ENCODE measurements at places on chromosomes 16 and 17.

DNA sequence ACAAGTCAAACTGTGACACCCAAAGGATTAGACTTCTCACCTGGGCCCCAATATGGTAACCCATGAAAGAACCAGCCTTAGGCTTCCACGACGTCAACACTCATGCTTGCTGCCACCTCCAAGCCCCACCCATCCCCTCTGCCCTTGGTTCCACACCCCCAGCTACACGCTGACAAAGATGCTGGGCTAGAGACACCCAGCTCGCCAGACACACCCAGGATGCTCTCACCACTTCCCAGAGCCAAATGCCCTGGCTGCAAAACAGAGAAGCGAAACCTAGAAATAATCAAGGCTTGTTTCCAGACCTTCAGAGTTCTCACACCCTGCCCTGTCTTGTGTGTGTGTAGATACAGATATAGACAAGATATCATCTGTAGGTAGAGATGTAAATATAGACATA lies 26.0 kb upstream of the ADCY9 start:
- DNase-seq: no peak

GRCh38 chr17:30600830-30601494 lies 123.8 kb downstream of the GOSR1 start:
- no peak for DNase-seq

- DNase-seq: no peak
Observed at GRCh38 chr17:82327289-82327688, 6.3 kb downstream of the SECTM1 start.

GRCh38 chr17:82653651-82654528 lies 5.6 kb upstream of the WDR45B start:
- no peak for DNase-seq

DNA sequence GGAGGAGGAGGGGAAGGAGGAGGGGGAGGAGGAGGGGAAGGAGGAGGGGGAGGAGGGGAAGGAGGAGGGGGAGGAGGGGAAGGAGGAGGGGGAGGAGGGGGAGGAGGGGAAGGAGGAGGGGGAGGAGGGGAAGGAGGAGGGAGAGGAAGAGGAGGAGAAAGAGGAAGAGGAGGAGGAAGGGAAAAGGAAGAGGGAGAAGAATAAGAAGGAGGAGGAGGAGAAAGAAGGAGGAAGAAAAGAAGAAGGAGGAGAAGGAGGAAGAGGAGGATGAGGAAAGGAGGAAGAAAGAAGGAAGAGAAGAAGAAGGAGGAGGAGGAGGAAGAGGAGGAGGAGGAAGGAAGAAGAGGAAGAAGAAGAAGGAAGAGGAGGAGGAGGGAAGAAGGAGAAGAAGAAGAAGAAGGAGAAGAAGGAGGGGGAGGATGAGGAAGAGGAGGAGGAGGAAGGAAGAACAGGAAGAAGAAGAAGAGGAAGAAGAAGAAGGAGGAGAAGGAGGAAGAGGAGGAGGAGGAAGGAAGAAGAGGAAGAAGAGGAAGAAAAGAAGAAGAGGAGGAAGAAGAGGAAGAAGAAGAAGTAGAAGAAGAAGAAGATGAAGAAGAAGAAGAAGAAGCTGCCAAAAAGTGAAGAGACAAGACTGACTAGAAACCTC lies 103.8 kb downstream of the C16orf78 start:
- DNase-seq: no peak

- DNase-seq: no peak
Observed at GRCh38 chr17:31481783-31482081, 90.3 kb downstream of the RAB11FIP4 start.

DNA sequence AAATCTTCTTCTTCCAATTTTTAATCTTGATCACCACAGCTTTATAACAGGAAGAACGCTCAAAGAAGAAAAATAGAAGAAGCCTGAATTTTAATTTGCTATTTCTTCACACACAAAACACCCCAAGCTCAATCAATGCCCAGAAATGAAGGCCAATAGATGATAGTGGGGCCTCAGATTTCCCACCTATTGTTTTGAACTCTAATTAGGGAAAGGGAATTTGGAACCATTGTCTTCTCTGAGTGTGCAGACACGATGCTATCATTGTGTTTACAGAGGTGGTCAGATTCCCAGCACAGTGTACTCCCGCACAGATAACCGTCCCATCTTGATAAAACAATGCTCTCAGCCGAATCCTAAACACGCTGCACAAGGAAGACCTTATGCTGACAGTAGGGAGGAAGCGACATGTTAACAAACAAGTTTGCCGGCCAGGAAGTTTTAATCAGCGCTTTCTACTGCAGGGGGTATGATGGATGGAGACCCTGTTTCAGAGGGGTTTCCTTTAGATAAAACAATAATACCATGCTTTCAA lies 684.7 kb downstream of the MAF start:
- DNase-seq: no peak

- DNase-seq: no peak
Observed at GRCh38 chr17:40443988-40444899, 994 bp downstream of the IGFBP4 start.

DNA sequence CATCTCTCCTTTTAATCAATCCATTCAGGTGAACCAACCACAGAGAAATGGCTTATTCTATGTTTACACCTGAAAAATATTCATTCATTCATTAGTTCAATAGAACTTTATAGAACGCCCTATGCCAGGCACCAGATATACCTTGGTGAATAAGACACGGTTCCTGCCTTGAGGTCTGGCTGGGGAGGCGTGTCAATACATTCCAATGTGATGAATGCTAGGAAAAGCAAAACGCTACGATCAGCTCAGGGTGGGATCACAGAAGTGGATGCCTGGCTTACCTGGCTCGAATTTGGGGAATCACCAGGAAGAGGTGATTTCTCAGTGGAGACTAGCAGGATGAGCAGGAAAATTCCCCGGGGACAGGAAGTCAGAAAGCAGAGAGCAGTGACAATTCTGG lies 17.5 kb upstream of the WFIKKN2 start:
- DNase-seq: no peak

DNA sequence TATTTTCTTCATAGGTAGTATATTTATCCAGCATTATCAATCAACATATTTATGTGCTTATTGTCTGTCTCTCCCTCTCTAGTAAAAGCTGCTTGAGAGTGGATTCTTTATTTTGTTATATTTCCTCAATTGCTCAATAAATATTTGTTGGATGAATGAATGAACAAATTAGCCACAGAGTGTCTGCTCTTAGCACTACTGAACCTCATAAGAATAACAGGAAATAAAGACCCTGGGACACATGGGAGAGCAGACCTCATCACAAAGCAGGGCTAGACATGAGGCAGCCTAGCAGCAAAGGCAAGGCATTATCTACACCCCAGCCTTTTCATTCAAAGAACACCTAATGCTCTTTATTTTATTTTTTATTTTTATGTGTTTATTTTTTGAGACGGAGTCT lies 34.9 kb upstream of the TANC2 start:
- DNase-seq: no peak

DNA sequence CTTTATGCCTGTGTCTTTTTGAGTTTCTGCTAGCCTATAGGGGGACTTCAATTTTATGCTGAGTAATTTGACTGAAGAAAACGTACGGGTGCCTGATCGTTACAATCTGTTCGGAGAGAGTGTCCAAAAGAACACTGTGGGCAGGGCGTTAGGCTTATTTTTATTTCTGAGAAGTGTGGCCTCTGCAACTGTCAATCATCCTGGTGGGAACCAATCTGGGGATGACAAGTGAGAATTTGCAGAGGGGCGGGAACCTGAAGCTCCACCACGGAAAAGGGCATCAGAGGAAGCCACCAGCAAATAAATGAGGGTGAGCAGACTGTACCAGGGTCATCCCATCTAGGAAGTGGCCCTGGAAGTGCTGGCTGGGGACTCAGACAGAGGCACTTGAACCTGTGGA lies 12.0 kb upstream of the CDYL2 start:
- no peak for DNase-seq

DNA sequence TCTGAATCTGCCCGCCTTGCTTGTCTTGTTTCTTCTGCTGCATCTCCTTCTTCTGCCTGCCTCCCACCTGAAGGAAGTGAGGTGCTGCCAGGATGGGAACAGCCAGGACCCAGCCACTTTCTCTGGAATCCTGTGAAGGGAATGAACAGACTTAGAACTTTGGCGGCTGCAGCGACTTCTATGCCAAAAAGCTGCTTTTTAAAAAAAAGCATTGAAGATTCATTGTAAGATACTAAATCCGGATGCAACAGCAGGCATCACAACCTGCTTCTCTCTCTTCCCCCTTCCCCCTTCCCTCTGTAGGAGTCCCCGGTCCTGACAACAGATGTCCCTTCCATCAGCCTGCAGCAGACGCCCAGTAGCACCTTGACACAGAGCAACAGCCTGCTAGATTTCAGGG lies 176.3 kb downstream of the HS3ST4 start:
- DNase-seq: no peak

- no peak for DNase-seq
Observed at GRCh38 chr17:58452738-58453137, 35.4 kb upstream of the RNF43 start.

DNA sequence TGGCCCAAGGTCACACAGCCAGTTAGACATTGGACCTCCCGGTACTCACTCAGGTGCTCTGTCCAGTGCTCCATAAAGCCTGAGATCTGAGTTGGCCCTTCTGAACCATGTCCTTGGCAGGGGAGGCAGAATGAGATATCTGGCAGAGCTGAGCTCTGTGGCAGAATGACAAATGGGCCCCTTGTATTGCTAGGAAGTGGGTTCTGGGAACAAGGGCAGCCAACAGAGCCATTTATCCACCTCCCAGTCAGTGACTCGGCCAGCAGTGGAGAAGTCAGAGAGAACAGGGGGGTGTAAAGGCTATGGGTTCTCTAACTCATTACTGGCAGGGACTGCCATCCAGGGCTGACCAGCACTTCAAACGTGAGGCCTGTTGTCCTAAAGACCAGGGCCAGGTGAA lies 117.1 kb upstream of the NLRP1 start:
- no peak for DNase-seq

GRCh38 chr16:87303431-87303930 lies 13.7 kb downstream of the C16orf95 start:
- no peak for DNase-seq

GRCh38 chr16:74275031-74275636 lies 21.5 kb upstream of the PSMD7 start:
- no peak for DNase-seq

GRCh38 chr16:28540346-28540745 lies 1.6 kb upstream of the NUPR1 start:
- DNase-seq: no peak

- DNase-seq: no peak
Observed at GRCh38 chr17:40551091-40551878, 14.0 kb downstream of the CCR7 start.

DNA sequence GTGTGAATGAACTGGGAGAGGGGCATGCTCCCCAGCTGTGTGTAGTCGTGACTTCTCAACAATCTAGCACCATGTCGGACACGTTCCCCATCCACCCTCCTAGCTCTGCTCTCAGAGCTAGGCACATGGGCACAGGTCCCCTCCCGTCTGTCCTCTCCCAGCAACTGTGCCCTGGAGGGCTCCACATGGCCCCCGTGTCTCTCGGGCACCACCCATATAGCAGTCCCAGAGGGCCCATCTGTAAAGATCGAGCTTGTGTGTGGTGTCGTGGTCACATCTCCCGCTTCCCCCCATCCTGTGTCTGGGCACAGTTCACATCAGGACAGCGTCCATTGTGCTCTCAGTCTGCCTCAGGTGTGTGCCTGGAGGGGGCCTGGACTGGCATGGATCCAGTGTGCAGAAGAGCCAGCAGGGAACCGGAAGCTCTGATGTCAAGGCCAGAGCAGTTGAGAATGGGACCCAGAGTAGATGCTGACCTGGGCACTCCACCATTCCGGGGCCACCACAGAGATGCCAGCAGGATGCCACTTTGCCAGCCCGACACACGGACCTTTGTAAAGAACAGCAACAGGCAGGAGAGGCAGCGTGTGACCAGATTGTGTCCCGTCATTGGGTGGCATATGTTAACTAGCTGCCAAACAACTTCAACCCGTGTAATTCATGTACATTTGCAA lies 55.7 kb downstream of the MARF1 start:
- DNase-seq: no peak

- DNase-seq: no peak
Observed at GRCh38 chr16:6884002-6884401, 448.6 kb upstream of the RBFOX1 start.

GRCh38 chr16:13645601-13646245 lies 274.2 kb upstream of the ERCC4 start:
- DNase-seq: no peak

GRCh38 chr17:81333616-81334368 lies 38.7 kb upstream of the SLC38A10 start:
- DNase-seq: no peak

DNA sequence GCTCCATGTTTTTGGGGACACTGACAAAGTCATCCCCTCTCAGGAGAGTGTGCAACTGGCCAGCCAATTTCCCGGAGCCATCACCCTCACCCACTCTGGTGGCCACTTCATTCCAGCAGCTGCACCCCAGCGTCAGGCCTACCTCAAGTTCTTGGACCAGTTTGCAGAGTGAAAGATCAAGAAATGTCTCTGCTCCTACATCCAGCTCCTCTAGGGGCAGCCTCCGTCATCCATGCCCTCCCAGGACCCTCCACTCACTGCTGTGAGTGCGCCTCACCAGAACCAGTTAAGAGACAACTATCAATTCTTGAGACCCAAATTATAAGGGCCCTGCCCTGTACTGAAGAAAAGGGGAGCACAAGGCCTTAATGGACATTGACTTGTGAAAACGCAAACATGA lies 1.1 kb downstream of the OVCA2 start:
- no peak for DNase-seq

GRCh38 chr17:4696437-4696805 lies 7.5 kb downstream of the PELP1 start:
- DNase-seq: no peak
